ENCODE measurements at places on chromosomes 5 and 9. TPM values are rescaled to one million over a fixed set of nuclear protein-coding genes. Genes with fewer than 3 reads are reported as not detected.

F2RL2 gene
- not detected for total RNA-seq

THBS4 gene
- total RNA-seq, result 23.2 TPM

INSL4 gene
- not detected for total RNA-seq

OR1L1 gene
- total RNA-seq, result not detected

PRRT1B gene
- total RNA-seq, result not detected

DNA sequence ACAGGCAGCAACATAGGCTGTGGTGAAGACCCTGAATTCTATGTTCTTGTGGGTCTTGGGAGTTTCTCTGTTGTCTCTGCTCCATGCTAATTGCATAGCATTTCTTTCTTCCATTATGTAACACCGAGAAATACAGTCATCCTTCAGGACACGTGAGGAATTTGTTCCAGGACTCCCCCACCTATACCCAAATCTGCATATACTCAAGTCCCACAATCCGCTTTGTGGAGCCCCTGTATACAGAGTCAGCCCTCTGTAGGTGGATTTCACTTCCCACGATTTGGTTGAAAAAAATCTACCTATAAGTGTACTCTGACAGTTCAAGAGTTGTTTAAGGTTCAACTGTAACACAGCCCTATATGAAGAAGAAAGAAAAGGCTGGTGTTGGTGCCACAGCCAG lies 22.1 kb downstream of the ANKRD33B start:
- DNase-seq, result no peak

GRCh38 chr5:176614805-176615478 lies 5.0 kb upstream of the GPRIN1 start:
- no peak for DNase-seq

- no peak for DNase-seq
Observed at GRCh38 chr5:32777222-32777621, 66.1 kb downstream of the NPR3 start.

DNA sequence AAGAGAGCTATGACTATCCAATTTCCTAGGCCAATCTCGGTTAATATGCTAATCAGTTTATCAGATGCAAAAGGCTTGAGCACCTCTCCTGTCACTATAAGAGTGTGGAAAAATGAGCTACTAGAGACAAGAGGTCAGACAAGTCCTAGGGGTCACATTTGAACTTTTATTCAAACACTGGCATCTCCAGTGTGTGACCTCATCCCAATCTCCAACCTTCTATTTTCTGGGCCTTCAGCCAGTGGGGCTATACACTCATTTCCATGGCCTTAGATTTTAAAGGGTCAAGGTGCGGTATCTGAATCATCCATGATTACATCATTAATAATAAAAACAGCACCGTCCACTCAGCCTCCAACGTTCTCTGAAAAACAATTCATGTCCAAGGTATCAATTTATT lies 139.6 kb upstream of the LRRTM2 start:
- no peak for DNase-seq

DNA sequence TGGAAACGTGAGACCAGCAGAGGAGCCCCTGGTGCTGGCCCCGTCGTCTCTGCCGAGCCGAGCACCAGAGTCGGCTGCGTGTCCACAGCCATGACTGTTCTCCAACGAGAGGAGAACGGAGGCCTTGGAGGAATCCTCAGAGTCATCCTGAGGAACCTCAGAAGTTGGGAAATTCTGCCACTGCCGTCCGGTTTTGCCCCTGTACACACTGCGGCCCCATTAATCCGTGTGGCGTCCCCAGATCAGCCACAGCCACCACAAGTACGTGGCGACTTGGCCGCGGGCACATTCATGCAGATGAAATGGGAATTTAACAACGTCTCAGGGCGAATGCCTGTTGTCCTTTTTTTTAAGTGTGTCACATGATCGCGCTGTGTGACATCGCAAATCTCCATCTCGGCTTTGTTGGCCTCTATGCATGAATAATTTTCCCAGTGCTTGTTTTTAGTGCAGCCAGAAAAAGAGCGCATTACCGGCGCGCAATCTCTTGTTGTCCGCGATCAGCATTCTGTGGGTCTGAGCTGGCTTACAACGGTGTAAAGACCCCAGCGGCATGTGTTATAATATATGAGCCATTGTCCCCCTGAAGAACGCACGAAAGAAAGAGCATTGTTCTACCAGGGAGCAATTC lies 323.0 kb upstream of the IRX4 start:
- DNase-seq, result no peak

GRCh38 chr9:101038488-101038887 lies 10.0 kb downstream of the PLPPR1 start:
- no peak for DNase-seq

- no peak for DNase-seq
Observed at GRCh38 chr5:1771149-1772065, 28.2 kb downstream of the MRPL36 start.

All from GM23338 (cell line).